ENCODE measurements at places on chromosomes 4 and X. TPM values are rescaled to one million over a fixed set of nuclear protein-coding genes. Genes with fewer than 3 reads are reported as not detected.

Gene IBSP
- not detected for polyA plus RNA-seq

Gene RNF175
- polyA plus RNA-seq: 9.8 TPM

Gene ATP8A1
- 13.6 TPM for polyA plus RNA-seq

Gene HSD17B11
- 87.1 TPM for polyA plus RNA-seq

DNA sequence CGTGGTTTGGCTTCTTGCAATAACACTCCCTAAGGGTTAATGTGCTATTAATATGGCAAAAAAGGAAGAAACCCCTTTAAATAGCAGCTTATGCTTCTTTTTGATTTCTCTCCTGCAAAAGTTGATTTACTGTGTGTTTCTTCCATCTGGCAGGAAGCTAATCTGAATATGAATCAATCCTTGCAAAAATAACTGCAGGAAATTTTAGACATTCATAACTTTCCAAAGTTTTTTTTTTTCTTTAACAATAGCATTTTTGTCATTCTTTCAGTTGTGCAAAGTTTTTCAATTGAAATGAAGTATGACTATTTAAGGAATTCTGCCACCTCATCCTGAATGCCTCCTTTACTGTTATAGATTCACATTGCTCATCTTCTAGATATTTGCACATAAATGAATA lies 115.6 kb downstream of the SPANXA1 start:
- no peak for DNase-seq

Gene ARHGAP6
- polyA plus RNA-seq: 15.8 TPM

GRCh38 chrX:153450114-153450948 lies 4.5 kb upstream of the TREX2 start:
- no peak for DNase-seq

DNA sequence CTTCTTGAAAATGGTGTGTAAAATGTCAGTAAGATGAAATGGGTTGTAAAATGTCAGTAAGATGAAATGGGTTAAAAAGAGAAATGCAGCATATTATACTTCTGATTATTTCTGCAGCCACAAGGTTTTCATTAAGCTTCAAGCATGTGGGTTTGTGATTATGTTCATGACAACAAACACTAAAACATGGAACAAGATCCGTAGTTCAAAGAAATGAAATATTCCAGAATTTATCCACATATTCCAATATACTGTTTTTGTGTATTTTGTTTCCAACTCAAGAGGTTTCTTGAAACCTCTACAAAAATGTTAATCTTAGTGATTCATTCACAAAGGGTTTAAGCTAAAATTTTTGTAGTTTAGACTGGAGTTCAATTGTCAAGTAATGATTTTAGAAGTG lies 84.0 kb downstream of the ADAMTS3 start:
- no peak for DNase-seq

- DNase-seq: peak; percentile 4
Observed at GRCh38 chr4:175916626-175917351, 104.7 kb upstream of the GPM6A start.

Gene SLITRK4
- polyA plus RNA-seq: 16.3 TPM

DNA sequence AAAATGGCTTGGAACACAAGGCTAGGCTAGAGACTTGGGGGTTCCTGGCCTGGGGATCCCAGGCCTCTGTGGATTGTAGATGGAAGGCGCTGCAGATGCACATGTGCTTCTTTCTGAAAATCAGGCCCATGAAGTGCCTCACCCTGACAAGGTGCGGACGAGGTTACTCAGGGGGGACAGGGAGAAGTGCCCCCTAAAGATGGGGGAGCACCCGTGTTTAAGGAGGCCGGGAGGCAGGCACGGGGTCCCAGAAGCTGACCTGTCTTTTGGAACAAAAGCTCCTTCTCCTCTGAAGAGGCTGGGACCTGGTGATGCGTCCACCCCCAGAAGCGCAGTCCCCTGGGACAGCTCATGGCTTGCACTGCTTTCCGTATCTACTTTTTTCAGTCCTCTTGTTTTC lies 2.4 kb downstream of the PDZD4 start:
- DNase-seq: no peak

DNA sequence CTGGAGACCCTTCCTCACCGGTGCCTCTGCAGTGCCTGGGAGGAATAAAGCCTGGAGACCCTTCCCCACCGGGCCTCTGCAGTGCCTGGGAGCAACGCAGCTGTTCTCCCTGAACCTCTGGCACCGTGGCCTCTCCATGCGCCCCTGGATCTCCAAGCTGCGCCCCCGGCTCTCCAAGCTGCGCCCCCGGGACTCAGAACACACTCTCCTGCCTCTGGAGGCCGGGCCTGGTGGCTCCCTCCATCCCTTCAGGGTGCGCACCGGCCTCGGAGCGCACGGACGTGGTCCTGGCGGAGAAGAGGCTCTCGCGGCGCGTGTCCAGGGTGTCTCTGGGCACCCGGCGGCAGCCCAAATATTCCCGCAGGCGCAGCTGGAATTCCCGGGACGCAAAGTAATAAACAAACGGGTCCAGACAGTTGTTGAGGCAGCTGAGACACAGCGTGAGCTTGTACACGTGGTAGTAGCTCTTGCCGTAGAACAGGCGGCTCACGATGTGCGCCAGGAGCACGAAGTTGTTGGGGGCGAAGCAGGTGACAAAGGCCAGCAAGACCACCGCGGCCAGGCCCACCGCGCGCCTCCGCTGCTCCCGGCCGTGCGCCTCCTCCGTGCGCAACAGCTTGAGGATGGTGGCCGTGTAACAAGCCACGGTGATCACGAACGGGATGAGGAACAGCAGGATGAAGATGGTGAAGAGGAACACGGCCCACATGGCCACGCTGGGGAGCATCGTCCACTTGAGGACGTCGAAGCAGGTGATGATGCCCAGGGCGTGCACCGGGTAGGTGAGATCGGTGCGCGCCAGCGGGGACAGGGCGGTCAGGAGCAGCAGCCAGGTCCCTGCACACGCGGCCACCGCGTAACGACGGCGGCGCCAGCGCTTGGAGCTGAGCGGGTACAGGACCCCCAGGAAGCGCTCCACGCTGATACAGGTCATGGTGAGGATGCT lies 12.8 kb upstream of the ASMTL start:
- DNase-seq: no peak

DNA sequence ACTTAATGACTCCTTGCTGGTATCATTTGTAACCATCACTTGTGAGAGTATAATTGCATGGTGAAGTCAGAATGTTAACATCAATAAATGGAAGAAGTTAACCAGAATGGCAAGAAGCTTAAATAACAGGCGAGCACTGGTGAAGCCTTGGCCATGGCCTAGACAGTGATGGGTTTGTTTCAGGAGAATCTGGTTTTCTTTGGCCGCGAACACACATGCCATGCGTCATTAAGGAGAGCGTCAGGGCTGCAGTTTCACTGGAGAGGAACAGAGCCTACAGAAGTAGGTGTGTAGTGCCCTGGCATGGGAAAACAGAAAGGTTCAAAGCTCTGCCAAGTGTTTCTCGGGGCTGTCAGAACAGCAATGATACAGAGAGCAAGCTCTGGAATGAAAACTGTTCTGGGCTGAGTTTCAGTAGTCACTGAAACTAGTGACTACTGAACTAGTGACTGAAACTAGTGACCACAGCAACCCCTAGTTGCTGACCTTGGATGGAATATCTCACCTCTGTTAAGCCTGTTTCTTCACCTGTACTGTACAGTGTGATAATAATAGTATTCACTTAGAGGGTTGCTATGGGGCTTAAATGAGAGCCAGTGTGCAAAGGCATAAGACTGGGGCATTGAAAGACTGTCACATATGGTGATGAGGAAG lies 93.8 kb downstream of the C4orf51 start:
- no peak for DNase-seq

DNA sequence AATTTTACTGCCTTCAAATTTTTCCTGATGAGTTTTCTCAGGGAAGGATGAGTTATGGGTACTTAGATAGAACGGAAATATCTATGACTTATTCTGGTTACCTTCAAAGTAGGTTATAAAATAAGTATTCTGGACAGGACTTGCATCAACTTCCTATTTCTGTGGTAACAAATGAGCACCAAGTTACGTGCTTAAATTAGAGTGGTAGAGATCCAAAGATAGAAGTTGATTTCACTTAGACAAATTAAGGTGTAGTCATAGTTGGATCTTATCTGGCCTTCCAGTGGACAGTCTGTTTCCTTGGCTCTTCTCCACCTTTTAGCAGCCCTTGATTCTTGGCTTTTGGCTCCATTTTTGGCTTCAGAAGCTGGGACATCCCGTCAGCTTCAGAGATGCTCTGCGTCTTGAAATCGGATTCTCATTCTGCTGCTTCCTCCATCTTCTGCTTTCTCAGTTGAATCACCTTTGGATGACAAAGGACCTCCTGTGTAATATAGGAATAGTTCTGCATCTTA lies 109.9 kb downstream of the ZNF518B start:
- no peak for DNase-seq

- no peak for DNase-seq
Observed at GRCh38 chr4:122635205-122635604, 14.3 kb upstream of the IL21 start.

- no peak for DNase-seq
Observed at GRCh38 chr4:24303926-24304325, 280.4 kb downstream of the DHX15 start.

Gene RNF128
- polyA plus RNA-seq: 14.4 TPM

DNA sequence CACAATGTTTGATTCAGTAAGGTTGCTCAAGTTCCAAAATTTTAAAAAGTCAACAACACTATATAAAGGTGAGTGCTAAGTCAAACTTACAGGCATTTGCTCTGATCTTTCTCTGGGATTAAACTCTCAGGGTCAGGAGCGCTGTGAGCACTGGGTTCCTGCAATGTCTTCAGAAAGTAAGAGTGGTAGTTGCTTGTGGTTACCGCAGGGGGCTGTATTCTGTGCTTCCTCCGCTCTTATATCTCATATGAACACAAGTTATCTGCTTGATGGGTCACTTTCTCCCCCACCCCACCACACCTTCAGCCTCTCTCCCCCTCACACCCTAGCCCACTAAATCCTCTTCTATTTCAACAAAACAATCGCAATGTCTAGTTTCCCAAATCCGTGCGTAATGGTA lies 116.4 kb upstream of the IGSF1 start:
- DNase-seq: no peak

- no peak for DNase-seq
Observed at GRCh38 chr4:73527196-73527595, 45.7 kb downstream of the AFM start.

GRCh38 chr4:24801136-24801855 lies 5.9 kb downstream of the SOD3 start:
- DNase-seq: no peak

DNA sequence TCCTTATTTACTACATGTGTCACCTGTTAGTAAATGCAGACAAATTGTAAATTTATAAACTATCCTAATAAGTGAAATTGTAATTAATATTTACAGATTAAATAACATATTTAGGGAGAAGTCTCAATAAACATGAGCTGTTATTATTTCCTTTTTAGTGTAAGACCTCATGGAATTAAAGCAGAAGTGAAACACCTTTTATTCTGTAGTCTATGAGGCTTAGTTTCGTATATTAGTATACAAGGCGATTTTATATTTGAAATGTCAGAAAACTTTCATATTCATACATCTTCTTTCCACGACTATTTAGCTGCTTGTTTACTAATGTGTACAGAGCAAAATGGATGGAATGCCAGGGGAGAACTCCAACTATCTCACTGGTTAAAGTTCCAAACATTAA lies 414.4 kb downstream of the ARHGAP24 start:
- DNase-seq: no peak

DNA sequence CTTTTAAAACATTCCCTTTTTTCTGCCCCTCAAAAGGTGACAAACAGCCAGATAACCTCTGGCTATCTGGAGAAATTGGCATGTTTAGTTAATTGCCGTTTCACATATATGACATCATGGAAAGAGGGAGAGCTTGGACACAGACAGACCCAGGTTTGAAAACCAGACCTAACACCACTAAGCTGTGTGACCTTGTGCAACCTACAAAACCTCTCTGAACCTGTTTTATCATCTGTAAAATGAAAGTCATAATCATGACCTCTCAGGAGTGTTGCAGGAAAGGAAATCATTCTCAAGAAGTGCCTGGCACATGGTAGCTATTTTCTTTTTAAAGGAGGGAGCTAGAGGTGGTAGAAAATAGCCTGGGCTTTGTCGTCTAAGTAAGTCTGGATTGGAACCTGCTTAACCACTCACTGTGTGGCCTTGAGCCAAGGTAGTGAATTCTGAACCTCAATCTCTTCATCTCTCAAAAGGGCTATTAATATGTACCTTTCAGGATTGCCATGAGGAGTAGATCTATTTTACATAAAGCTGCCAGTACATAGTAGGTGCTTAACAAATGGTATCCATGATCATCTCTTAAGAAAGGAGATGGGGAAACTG lies 363.5 kb downstream of the BCOR start:
- DNase-seq: no peak

Gene CAMK2D
- polyA plus RNA-seq: 76.4 TPM

Gene SPRY1
- polyA plus RNA-seq: 89.9 TPM

Gene SUPT20HL1
- not detected for polyA plus RNA-seq

GRCh38 chr4:41058426-41058825 lies 155.9 kb downstream of the APBB2 start:
- DNase-seq: no peak

Gene SSX1
- not detected for polyA plus RNA-seq

DNA sequence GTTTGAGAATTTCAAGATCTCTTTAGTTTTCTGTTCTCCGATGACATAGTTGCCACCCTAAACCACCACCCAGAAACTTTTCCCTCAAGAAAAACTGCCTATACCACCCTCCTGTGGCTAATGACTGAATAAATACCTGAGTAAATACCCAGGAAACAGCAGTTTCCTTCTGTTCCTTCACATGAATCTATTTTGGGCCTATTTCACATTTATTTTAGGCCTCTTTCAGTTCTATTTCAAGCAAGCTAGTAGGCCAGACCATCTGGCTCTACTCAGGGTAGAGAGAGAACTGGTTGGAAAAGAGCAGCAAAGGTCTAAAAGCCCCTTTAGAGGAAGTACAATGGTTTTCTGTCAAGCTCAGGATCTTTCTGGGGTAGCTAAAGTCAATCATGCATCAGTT lies 23.4 kb downstream of the ARHGEF9 start:
- no peak for DNase-seq

- no peak for DNase-seq
Observed at GRCh38 chr4:25697516-25697915, 41.9 kb downstream of the SLC34A2 start.

GRCh38 chr4:114768501-114768900 lies 169.9 kb downstream of the UGT8 start:
- no peak for DNase-seq

Gene TLR10
- polyA plus RNA-seq: 0.52 TPM

GRCh38 chrX:136115904-136116297 lies 31.4 kb upstream of the FHL1 start:
- DNase-seq: no peak

DNA sequence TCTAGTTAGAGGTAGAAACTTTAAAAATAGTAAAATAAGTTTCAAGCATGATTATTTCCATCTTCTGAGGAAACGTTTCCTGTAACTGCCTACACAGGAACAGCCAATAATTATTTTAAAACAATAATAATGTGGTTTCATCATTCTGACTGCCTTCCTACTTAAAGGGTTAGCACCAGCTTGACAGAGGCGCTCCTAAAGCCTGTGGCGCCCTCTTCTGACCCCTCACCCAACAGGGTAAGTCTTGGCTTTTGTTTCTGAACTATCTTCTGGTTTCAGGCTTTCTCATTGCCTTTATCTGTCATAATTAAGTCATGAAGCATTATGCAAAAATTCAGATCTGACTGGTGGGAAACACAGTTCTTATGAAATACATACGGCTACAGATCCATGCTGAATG lies 96.7 kb downstream of the ITM2A start:
- DNase-seq: no peak

Gene FRG2
- polyA plus RNA-seq: not detected
